ENCODE measurements at places on chromosomes 6 and 20. TPM values are rescaled to one million over a fixed set of nuclear protein-coding genes. Genes with fewer than 3 reads are reported as not detected.

The AVP gene
- not detected for total RNA-seq

The MAP7 gene
- 19.0 TPM for total RNA-seq

The C20orf204 gene
- 0.10 TPM for total RNA-seq

The SEL1L2 gene
- total RNA-seq = not detected

The SLC32A1 gene
- total RNA-seq = not detected

The MATN4 gene
- 0.12 TPM for total RNA-seq

The RPP40 gene
- total RNA-seq = 29.8 TPM

The EFCAB8 gene
- not detected for total RNA-seq

The SNPH gene
- total RNA-seq = 3.3 TPM

The PPP1R14C gene
- total RNA-seq = 3.5 TPM

The OR10C1 gene
- total RNA-seq = not detected

The COL10A1 gene
- total RNA-seq = 0.12 TPM

The TMEM151B gene
- 0.16 TPM for total RNA-seq

The LAMA2 gene
- 0.70 TPM for total RNA-seq

The PGC gene
- total RNA-seq = 0.09 TPM

The SMOC2 gene
- total RNA-seq = 0.03 TPM

The TSBP1 gene
- total RNA-seq = not detected

The BPIFB3 gene
- total RNA-seq = not detected

The SLC13A3 gene
- 0.02 TPM for total RNA-seq

The DEFB116 gene
- not detected for total RNA-seq

The EPM2A gene
- total RNA-seq = 2.2 TPM

The TDRD6 gene
- total RNA-seq = not detected

The RGS19 gene
- 39.1 TPM for total RNA-seq

The PRR18 gene
- total RNA-seq = 0.13 TPM

The WFDC12 gene
- total RNA-seq = not detected

The SPATA25 gene
- 0.30 TPM for total RNA-seq

The CTSZ gene
- 187 TPM for total RNA-seq

The TBXT gene
- not detected for total RNA-seq

The TMEM217 gene
- total RNA-seq = 0.54 TPM

The SLC52A3 gene
- 0.38 TPM for total RNA-seq

The PTK7 gene
- total RNA-seq = 3.7 TPM

The CAP2 gene
- total RNA-seq = 10.2 TPM

The TDP2 gene
- 26.0 TPM for total RNA-seq

The DDO gene
- total RNA-seq = 0.14 TPM

The B3GAT2 gene
- not detected for total RNA-seq

The SLC16A10 gene
- total RNA-seq = 0.78 TPM

The CCN6 gene
- total RNA-seq = not detected

The TAB2 gene
- 22.3 TPM for total RNA-seq

The NR2E1 gene
- 0.05 TPM for total RNA-seq

The MPIG6B gene
- not detected for total RNA-seq
